Vagina (tissue), 2 donors: ENCODE measurements at places on chromosomes 3 and 15. TPM values are rescaled to one million over a fixed set of nuclear protein-coding genes. Genes with fewer than 3 reads are reported as not detected.

POC1A gene
- total RNA-seq, result 0.74 TPM

DNA sequence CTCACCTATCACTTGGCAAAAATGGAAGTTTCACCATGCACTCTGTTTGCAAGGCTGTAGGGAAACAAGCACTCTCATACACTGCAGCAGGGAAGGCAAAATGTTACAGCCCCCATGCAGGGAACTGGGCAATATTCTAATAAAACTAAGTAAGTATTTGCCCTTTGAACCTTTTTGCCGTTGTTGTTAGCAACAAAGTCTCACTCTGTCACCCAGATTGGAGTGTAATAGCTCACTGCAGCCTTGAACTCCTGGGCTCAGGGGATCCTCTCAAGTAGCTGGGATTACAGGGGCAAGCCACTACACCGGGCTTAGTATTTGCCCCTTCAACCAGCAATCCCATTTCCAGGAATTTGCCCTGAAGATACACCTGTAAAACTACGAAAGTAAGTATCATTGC lies 122.5 kb downstream of the TBC1D5 start:
- no peak for DNase-seq

DCUN1D1 gene
- total RNA-seq, result 25.5 TPM

INSYN1 gene
- total RNA-seq, result 5.6 TPM

ACAN gene
- 2.0 TPM for total RNA-seq

LAMB2 gene
- 526 TPM for total RNA-seq

GRCh38 chr15:63041974-63042876 lies at the start of gene TPM1:
TSS of gene TPM1 (plus strand) at chr15:63042747. CDS start at chr15:63042830, 83 bp downstream.
- no peak for DNase-seq

LRRIQ4 gene
- not detected for total RNA-seq

ASB14 gene
- total RNA-seq, result not detected

GRCh38 chr15:99253381-99254090 lies 2.3 kb downstream of the LRRC28 start:
- no peak for DNase-seq

DNA sequence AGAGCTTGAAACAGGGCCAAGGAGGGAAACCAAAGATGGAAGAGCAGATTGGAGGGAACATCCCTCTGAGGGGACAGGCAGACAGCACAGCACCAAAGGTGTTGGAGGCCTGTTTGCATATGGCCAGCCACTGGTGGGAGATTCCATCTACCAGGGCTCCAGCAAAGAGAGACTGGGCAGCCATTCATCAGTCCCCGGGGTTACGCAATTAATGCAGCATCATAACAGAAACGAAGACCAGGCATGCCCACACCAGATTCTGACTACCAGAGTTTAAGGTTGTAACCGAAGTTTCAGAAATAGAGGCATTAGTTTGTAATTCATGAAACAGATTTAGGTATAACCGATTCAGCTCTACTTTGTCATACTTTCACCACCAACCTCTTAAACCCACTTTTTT lies 58.1 kb downstream of the COL8A1 start:
- no peak for DNase-seq

LRTM1 gene
- total RNA-seq, result not detected

- DNase-seq, result no peak
Measured at GRCh38 chr3:76679541-76679940, 360.4 kb upstream of the ROBO2 start.

- no peak for DNase-seq
Measured at GRCh38 chr15:67051088-67052045, 14.0 kb upstream of the SMAD3 start.

DNA sequence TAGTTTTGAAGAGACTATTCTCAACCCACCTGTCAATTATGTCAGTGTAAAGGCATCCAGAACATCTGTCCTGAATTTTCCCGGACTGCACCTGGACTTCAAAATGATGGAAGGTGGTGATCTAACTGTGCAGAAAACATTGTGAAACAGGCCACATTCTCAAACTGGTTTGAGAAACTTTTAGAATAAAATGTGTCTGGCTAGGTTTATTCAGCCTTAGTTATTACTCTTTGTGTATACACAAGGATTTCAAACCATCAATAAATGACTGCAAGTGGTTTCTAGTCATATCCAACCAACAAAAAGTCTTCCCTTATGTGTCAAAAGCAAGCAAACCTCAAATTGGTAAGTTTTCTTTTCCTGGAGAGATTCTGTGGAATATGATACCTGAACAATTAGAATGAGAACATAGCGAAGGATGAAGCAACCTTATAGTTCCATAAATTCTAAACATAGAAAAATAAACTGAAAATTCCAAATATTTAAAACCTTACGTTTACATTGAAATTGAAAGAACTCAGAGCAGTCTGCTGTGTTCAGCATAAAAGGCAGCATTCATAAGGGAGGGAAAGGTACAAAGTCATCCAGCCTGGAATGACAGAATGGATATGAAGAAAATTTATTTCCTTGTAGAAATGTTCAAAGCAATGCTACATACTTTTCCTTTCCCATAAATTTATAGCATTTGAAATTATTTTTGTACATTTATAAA lies 306.6 kb upstream of the TGFBR2 start:
- DNase-seq, result no peak

KLHL24 gene
- 53.5 TPM for total RNA-seq

CAMK1 gene
- 42.5 TPM for total RNA-seq

- DNase-seq, result no peak
Measured at GRCh38 chr3:128549283-128550112, 56.5 kb upstream of the GATA2 start.

GRCh38 chr15:57495554-57496165 lies 96.0 kb upstream of the MYZAP start:
- no peak for DNase-seq

DNA sequence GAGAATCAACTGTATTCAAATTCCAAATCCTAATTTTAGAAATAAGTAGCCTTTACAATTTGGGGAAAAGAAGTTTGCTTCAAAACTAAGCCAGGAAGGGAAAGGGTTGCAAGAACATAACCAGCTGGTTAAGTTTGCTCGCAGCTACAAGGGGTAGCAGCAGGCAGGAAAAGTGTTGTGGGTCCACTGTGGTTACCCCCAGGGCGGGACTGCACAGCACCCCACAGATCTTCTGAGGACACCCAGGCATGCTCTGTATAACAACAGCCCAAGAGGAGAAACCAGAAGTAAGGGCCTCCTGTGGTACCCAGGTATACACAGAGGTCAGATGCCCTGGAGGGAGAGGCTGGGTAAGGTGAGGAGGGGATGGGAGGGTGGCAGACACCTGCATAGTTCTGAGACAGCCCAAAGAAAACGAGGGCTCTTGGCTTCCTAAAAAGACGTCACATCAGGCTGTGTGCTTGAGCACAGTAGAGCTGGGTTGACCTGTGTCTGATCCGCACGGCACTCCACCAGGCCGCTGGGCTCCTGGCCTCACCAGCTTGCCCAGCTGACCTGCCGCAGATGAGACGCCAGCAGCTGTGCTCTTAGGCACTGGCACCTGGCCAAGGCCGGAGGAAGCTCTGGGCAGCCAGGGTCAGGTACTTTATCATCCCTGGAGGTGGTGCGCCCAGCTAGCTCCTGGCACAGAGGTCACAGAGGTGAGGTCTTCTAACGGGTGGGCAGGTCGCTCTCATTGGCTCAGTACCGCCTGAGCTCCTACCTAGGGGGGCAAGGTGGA lies 81.8 kb upstream of the SNRPA1 start:
- no peak for DNase-seq

DNA sequence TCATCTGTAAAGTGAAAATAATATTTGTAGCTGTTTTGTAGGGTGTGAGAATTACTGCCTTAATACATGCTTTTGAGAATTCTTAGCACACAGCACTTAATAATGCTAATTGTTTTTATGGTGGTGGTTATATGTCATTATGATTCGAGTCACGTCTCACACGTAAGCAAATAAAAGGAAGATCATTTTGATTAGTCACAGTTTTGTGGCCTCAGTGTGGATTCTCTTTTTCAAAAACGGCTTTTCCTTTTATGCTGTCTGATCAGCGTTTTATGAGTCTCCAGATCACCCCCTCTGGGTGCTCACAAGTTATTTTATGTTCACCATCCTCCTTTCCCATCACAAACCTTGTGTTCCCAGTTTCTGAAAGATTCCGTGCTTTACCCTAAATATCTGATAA lies 255.6 kb upstream of the CNTN4 start:
- DNase-seq, result no peak

DNA sequence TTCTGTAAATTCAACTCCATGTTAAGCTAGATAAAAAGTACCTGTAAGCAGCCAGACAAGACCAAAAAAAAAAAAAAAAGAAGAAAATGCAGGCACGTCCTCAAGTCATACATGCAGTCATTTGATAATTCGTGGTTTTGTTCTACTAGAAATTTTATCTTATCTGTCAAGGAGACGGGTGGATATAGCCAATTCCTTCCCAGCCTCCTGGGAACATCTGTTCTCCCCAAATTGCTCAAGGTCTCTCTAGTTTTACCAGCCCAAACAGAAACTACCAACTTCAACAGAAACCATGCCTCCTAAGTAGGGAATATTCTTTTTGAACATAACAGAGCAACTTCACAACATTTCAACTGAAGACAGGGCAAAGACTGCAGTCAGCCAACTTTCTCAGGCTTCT lies 19.5 kb downstream of the RYK start:
- DNase-seq, result no peak

PLD1 gene
- 35.6 TPM for total RNA-seq

DNA sequence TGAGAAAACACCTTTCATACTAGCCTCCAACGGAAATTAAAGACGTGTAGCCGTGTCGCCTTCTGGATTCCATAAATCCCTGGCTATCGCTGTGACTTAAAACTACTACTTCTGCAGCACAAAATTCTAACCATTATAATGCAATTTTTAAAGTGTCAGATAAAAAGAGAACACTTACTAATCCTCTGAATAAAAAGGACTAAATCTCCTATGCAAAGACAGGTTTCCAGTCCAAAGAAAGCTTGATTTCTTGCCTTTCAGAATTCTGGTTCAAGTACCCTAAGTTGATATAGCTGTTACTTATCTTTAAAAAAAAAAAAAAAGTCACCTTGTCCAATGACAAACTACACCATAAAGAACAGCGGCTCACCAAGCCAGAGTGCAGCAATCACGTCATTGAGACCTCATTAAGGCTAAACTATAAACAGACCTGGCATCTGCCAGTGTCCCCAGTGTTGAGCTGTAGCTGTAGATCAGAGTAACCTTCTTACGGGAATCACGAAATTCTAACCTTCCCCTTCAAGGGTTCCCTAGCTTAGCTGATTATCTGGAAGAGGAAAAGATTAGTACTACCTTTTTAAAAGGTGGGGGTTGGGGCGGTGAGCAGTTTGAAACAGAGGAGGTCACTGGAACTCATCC lies 2.2 kb downstream of the ABCC5 start:
- no peak for DNase-seq

DNA sequence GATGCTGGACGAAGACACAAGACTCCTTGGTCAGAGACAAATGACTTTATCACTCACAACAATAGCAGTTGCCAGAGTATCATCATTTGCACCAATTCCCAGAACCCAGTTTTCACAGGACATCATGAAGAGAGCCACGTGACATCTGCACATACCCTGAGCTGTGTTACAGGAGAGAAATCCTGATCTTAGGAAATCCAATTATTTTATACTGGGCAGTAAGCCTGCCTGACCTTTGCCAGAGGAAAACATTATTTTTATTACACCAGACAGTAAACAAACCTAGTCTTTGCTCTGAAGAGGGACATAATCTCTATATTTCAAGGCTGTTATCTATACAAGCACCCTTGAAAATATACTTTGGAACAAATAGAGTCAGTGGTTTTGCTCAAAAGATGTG lies 77.4 kb downstream of the ZBBX start:
- no peak for DNase-seq

CASR gene
- not detected for total RNA-seq

SLC35A5 gene
- total RNA-seq, result 12.8 TPM

SLC9A9 gene
- 30.7 TPM for total RNA-seq

DNA sequence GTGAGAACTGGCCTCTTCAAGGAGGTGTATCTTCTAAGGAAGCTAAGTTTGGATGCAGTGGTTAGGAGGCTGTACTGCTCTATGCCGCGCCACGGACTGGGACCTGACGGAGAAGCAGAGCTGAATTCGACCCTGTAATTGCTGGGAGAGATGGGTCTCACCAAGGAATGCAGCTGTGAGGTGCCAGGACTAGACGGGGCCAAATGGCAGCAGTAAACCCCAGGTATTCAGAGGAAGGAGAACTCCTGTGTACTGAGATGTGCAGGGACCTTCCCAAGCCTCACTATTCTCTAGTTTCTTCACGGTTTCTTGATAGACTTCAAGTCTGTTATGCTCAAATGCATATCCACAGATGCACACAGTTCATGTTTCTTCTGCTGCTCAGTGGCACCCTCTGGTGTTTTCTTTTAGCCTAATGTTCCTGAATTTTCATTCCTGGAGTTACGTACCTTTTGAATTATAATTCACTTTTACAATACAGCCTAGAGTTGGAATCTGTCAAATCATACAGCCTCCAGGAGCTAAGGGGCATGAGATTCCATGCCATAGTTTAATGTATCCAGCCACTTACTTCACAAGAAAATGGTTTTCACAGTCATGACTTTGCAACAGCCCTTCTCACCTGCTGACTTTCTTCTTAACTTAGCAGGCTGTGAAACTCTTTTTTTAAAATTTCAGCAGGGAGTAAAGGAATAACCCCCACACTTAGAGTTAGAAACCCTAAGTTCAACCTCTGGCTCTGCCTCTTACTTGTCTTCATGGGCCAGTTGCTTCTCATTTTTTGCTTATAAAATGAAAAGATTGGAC lies 61.8 kb downstream of the GLDN start:
- no peak for DNase-seq

GRCh38 chr15:62599791-62600777 lies 435.0 kb upstream of the C2CD4B start:
- DNase-seq, result no peak

GRCh38 chr3:144687862-144688261 lies 716.2 kb downstream of the DIPK2A start:
- no peak for DNase-seq

GRCh38 chr3:30034246-30034991 lies 572.0 kb upstream of the TGFBR2 start:
- no peak for DNase-seq

MAP1A gene
- 16.9 TPM for total RNA-seq

TRPC1 gene
- 12.0 TPM for total RNA-seq

GRCh38 chr3:63934041-63934866 lies 22.1 kb upstream of the SCAANT1 start:
- DNase-seq, result no peak

GRCh38 chr3:134654031-134654430 lies 3.2 kb upstream of the KY start:
- DNase-seq, result no peak

DNA sequence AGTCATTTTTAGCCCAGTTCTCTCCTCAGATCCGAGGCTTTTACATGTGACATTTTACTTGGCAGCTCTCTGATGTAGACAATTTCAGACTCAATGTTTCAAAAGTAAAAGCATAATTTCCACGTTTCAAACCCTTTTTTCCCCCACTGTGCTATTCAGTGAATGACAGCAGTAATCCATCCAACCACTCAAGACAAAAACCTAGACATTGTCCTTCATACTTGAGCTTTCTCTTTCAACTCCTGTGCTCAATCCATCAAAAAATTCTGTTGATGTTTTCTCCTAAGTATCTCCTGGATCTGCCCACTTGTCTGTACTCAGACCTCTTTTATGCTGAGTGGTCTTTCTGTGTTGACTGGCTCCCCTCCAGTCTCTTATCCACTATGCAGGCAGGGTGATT lies 214.7 kb downstream of the CHL1 start:
- DNase-seq, result no peak

GRCh38 chr3:185711255-185711870 lies 113.5 kb downstream of the IGF2BP2 start:
- no peak for DNase-seq
